ENCODE measurements at places on chromosomes 5 and 9.

GRCh38 chr5:97929383-97929782 is 746.3 kb upstream of the RIOK2 start:
- DNase-seq: no peak

- DNase-seq: no peak
Measured at GRCh38 chr9:127938298-127938690, 640 bp upstream of the DPM2 start.

DNA sequence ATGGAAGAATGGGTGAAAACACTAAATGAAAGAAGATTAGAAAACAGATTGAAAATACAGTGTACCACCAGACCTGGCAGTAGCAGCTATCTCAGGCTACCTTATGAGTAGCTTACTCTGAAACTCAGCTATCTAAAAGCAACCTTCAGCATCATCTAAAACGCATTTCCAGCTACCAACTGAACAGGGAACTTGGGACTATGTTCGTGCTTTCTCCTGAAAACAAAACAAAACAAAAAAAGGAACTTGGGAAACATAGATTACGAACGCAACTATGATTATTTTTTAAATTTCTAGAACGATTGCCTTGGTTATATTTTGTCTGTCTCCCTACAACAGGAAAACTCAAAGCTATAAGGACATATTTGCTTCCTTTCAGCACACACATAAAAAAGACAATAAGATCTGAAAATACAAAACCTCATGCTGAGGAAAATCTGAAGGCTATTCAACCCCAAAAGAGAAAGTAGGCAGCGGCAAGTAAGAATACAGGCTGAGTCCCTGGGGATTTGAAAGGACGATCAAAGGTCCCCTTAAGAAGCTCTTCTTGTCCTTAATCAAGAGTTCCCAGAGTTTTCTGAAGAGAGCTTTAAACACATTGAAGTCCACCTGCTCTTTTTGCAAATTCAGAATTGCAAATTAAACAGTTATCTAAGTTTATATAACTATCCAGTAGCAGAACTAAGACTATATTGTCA is 53.4 kb downstream of the OR2K2 start:
- DNase-seq: no peak

DNA sequence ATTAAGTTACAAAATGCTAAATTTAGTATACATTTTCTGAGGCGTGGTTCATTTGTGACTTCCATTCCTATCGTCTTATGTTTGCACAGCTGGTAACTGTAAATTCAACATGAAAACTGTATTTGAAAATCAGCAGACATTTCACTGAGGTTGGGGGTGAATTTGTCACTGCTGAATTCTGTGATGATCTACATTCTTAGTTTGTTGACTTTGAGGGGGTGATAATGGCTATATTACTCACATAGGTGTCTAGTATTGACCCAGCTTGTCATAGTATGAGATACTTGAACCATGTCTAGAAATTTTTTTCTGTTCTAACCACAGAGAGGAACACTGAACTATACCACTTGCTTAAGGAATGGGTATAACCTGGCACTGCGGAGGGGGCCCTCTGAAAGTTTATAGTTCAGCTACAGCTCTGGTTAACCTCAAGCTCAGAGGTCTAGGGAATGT is 313.3 kb downstream of the PIK3R1 start:
- DNase-seq: no peak

GRCh38 chr5:30458681-30459080 is 734.8 kb upstream of the CDH6 start:
- DNase-seq: no peak

DNA sequence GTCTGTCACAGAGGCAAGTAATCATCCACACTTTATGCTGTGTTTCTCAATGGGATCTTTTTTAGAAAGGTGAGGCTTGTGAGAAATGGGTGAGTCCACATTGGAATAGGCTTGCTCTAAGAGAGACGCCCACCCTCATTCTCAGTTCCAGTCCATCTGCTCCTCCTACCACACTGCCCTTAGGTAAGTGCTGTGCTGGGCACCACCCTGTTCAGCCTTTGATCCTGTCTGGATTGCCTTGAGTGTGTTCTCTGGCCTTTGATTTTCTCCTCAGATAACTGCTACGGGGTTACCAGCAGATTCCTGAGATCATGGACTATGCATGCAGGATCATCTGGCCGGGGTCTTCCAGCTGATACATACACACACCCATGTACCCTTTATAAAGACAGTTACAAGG is 328.6 kb downstream of the KDM4C start:
- no peak for DNase-seq

GRCh38 chr5:77360381-77360780 is 131.7 kb downstream of the WDR41 start:
- no peak for DNase-seq

- DNase-seq: no peak
Measured at GRCh38 chr5:170327168-170327567, 29.6 kb upstream of the LCP2 start.

Data from activated naive CD4-positive, alpha-beta T cell treated with Interleukin-2 at 50 U/mL for 16 hours (primary cell).